Stimulated activated CD4-positive, alpha-beta T cell treated with anti-CD3 and anti-CD28 coated beads, Interleukin-15, amount 100 ng/mL, for 1 hour (primary cell): ENCODE measurements at places on chromosomes 7 and 10.

DNA sequence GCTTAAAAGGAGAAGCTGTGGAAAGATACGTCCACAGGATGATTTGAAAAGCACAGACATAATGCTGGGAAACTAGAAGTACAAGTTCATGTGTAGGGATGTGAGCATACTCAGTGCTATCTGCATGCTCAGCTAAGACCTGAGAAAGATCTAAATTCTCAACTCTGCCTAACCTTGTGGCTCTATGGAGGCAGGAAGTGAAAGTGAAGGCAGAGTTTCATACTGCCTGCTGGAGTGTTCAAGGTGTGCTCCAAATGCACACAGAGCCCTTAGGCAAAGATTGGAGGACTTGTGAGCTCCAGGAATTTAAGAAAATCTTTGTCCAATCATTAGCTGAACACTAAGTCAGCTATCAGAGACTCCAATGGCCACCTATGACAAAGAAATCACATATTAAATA lies 190.9 kb downstream of the RNLS start:
- DNase-seq, result no peak

GRCh38 chr10:32142646-32143045 lies 86.4 kb upstream of the KIF5B start:
- DNase-seq, result no peak

DNA sequence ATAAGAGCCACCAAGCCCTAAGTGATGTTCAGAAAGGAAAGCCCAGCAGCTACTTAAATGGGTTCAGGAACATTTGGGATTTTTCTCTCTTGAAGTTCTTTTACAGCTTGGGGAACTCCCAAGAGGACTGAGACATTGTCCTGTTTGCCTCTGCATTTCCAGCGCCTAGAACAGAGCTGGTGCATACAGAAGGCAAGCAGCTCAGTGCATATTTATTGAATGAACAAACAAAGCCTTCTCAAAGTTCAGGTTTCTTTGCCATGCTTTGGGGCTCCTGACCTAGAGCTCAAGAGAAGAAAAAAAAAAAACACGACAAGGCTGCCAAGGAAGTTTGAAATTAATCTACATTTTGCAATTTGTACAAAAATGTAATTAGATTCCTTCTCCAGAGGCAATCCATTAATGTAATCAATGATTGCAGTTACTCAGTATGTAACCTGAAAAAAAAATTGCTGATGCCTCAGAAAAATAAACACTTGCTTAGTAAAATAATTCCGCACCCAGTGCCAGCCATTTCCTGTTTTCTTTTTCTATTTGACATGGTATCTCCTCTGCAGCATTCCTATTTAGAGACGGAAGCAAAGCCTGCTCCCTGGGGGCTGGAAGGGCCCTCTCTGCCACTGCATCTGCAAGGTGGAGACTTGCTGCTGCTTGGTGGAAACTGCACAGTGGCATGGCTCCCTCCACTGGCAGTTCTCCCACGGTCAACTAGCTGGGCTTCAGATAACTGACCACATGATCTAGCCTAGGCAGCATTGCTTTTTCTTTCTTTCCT lies 157.3 kb downstream of the TMEM178B start:
- no peak for DNase-seq

- DNase-seq, result no peak
Observed at GRCh38 chr10:31833753-31834152, 94.9 kb downstream of the ARHGAP12 start.

DNA sequence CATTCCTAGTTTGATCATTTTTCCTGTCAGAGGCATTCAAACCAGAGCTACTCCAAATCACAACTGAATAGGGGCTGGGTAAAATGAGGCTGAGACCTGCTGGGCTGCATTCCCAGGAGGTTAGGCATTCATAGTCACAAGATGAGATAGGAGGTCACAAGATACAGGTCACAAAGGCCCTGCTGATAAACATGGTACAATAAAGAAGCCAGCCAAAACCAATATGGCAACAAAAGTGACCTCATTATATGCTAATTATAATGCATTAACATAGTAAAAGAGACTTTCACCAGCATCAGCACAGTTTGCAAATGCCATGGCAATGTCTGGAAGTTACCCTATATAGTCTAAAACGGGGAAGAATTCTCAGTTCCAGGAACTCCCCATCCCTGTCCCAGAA lies 37.3 kb downstream of the TWIST1 start:
- DNase-seq, result no peak

GRCh38 chr7:127717502-127718339 lies 65.7 kb downstream of the SND1 start:
- no peak for DNase-seq

GRCh38 chr7:17369691-17370426 lies 71.4 kb downstream of the AHR start:
- no peak for DNase-seq

- no peak for DNase-seq
Observed at GRCh38 chr10:30439931-30440330, 5.9 kb downstream of the MAP3K8 start.

- DNase-seq, result no peak
Observed at GRCh38 chr10:77333610-77334340, 303.8 kb downstream of the KCNMA1 start.

DNA sequence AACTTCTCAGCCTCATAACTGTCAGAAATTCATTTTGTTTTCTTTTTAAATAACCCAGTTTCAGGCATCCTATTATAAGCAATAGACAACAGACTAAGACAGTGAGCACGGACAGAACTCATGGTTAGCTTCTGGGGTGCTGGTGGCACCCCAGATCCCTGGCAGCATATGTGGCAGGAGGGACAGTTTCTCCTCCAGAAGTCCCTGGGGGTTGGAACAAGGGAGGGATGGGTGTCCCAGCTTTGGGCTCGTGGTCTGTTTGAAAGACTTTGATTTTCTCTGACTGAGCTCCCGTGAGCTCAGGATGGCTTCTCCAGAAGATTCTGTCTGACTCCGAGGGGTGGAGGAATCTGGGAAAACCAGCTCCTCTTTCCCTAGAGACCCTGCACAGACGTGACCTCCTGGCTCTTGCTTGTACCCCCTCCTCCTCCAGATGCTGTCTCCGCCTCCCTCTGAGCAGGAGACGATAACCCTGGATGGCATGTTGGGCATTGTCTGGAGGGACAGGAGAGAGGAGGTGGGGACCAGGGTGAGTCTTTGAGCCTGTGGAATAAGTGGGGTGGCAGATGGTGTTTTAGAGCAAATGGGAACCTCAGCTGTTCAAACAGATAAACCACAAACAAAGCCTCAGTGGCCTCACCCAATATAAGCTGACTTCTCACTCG lies 421.1 kb downstream of the GLRX3 start:
- DNase-seq, result no peak

DNA sequence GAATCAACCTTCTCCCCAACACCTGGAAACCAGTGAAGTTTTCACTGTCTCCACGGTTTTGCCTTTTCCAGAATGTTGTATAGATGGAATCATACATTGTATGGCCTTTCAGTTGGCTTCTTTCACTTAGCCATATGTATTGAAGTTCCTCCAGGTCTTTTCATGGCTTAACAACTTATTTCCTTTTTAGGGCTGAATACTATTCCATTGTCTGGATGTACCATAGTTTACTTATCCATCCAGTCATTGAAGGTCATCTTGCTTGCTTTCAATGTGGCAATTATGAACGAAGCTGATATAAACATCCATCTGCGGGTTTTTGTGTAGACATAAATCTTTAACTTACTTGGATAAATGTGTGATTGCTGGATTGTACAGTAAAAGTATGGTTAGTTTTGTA lies 69.2 kb upstream of the ZRANB1 start:
- no peak for DNase-seq

- DNase-seq, result peak; percentile 33
Observed at GRCh38 chr7:151038951-151039849, 9.1 kb upstream of the ASIC3 start.

DNA sequence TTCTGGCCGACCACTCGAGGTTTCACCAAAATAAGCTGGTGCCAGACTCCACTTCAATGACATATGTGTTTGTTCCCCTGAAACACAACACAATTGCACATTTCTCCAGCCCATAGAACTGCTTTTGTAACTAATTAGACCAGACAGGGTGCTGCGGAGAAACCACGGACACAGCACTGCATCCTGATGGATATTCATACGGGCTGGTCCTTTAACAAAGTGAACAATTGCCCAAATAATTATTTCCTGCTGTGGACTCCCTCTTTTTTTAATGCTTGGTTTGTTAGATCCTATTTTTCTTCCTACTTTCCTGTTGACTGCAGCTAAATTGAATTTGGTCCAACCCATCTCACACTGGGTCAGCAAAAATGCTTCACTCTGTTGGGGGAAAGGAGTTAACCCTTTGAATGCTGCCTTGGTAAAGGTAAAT lies 198.6 kb upstream of the BMPER start:
- no peak for DNase-seq

- no peak for DNase-seq
Observed at GRCh38 chr10:92124616-92125143, 166.2 kb downstream of the CPEB3 start.

DNA sequence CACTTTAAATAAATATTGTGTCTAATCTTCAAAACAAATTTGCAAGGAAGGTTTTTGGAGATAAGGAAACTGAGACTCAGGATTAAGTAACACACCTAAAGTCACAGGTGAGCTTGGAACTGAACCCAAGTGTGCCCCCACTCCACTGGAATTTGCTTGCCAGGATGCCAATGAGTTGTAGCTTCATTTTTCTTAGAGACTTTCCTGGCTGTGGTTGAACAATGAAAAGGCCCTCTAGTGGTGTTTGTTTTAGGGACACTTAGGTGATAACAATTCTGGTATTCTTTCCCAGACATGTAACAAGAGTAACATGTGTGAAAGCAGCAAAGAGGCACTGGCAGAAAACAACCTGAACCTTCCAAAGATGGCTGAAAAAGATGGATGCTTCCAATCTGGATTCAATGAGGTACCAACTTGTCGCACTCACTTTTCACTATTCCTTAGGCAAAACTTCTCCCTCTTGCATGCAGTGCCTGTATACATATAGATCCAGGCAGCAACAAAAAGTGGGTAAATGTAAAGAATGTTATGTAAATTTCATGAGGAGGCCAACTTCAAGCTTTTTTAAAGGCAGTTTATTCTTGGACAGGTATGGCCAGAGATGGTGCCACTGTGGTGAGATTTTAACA lies 1.5 kb downstream of the IL6 start:
- no peak for DNase-seq

- DNase-seq, result no peak
Observed at GRCh38 chr7:117950601-117951260, 77.5 kb upstream of the CTTNBP2 start.
